ENCODE measurements at places on chromosomes 5 and 9.

- no peak for DNase-seq
These were observed 148.8 kb downstream of the GADD45G start for GRCh38 chr9:89753472-89754055.

- DNase-seq: no peak
These were observed 172.4 kb upstream of the PHYKPL start for GRCh38 chr5:178404987-178405386.

- peak; percentile 62 for DNase-seq
These were observed 368 bp upstream of the CCDC180 start for GRCh38 chr9:97307091-97307490.

- no peak for DNase-seq
These were observed 6.9 kb upstream of the RIC1 start for GRCh38 chr9:5622016-5622415.

GRCh38 chr5:31944684-31945445, 229.3 kb downstream of the GOLPH3 start:
- DNase-seq: no peak

- DNase-seq: peak; percentile 40
These were observed 2.7 kb upstream of the ANP32B start for GRCh38 chr9:97980479-97980803.

GRCh38 chr5:39017504-39017903, 56.7 kb downstream of the RICTOR start:
- no peak for DNase-seq

DNA sequence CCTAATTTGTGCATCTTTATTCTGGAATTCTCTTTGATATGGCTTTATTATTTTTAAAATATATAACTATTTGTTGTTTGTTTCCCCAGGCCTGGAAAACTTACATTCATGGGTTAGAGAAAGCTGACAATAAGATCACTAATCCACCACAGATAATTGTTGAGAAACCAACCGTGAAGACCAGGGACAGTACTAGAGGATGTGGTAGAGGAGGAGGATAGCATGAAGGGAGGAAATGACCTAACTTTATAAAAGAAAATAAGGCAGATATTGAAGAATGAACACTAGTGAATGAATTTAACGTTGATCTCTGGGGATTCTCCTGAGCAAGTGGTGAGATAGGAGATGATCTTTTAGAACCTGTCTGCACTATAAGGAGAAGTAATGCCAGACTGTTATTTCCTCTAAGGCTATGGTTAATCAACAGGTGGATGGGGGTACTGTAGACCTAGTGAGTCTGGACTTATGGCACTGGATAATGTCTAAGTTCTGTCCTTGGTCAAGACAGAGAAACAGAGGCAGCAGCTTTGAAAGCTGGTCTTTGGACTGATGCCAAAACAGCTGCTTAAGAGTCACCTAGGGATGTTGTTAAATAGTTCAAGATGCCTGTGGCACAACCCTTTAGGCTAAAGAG, 52.4 kb downstream of the NREP start:
- peak; percentile 16 for DNase-seq

- DNase-seq: no peak
These were observed 566.7 kb upstream of the KLF4 start for GRCh38 chr9:108056084-108056804.

- DNase-seq: no peak
These were observed 11.1 kb downstream of the KIAA1191 start for GRCh38 chr5:176350416-176350815.

- peak; percentile 49 for DNase-seq
These were observed at the start of gene ADGRV1 for GRCh38 chr5:90558344-90559192. Gene ADGRV1 (plus strand): TSS chr5:90558797. CDS start chr5:90558896, 99 bp downstream.

DNA sequence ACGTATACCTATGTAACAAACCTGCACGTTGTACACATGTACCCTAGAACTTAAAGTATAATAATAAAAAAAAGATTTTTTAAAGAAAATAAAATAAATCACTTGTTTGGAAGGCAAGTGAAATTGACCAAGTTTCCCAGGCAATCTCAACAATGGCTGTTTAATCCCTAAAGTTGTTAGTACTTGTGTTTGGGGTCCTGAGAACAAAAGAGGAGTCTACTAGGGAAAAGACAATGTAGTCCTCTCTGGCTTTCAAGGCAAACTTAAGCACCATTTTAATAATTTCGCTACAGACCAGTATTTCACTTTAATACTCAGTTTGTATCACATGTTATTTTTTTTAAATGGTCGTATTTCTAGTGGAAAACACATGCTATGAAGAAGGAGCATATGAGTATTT, 14.2 kb downstream of the CEMIP2 start:
- no peak for DNase-seq

- no peak for DNase-seq
These were observed 135.0 kb upstream of the SMIM23 start for GRCh38 chr5:171650597-171650996.

DNA sequence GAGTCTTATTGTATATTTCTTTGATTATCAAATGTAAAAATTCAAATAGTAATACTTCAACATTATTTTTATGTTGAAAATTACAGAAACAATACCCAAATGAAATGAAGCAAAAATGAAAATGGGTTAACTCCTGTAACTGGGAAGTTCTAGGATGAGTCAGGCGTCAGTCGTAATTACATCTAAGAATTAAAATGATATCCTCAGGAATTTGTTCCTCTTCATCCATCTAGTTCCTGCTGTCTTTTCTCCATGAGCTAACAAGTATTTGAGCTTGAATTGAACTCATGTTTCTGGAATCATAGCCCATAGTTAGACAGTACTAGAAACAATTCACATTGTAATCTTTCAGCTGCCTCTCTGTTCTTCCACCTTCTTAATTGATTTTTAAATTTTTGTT, 568.3 kb upstream of the TLE4 start:
- DNase-seq: no peak

GRCh38 chr5:144189800-144190429, 19.2 kb downstream of the KCTD16 start:
- peak; percentile 62 for DNase-seq

- DNase-seq: no peak
These were observed 18.3 kb upstream of the STOM start for GRCh38 chr9:121388140-121388905.

- DNase-seq: peak; percentile 76
These were observed 142.6 kb downstream of the PBX3 start for GRCh38 chr9:125889476-125890419.

GRCh38 chr5:78328585-78329173, 31.7 kb upstream of the SCAMP1 start:
- no peak for DNase-seq

DNA sequence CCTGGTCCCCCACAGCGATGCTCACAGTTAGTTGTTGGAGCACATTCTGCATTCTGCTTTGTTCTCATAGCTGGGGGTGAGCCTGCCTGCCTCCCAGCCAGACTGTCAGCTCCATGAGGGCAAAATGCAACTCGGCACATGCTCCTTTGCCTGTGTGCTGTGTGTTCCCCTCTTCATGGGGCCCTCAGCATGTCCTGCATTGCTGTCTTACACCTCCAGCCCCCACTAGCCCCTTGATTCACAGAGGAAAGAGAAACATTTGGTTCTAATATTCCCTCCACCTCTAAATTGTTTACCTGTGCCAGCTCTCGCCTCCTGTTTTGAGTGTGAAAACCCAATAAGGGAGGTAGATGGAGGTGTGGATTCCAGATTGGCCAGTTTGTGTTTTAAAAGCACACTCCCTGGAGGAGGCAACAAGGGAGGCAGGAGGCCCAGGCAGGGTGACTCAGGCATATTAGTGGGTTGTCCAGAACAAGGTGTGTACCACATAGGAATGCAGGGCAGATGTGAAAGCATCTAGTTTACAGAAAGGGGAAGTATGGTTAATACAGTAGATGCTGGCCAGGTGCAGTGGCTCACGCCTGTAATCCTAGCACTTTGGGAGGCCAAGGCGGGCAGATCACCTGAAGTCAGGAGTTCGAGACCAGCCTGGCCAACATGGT, 224.6 kb downstream of the AGTPBP1 start:
- DNase-seq: no peak

- DNase-seq: no peak
These were observed 93.6 kb downstream of the TLE4 start for GRCh38 chr9:79665369-79665768.

- DNase-seq: no peak
These were observed 286.6 kb upstream of the POU5F2 start for GRCh38 chr5:94028001-94028400.

- no peak for DNase-seq
These were observed 37.6 kb downstream of the NACC2 start for GRCh38 chr9:136057236-136058081.

DNA sequence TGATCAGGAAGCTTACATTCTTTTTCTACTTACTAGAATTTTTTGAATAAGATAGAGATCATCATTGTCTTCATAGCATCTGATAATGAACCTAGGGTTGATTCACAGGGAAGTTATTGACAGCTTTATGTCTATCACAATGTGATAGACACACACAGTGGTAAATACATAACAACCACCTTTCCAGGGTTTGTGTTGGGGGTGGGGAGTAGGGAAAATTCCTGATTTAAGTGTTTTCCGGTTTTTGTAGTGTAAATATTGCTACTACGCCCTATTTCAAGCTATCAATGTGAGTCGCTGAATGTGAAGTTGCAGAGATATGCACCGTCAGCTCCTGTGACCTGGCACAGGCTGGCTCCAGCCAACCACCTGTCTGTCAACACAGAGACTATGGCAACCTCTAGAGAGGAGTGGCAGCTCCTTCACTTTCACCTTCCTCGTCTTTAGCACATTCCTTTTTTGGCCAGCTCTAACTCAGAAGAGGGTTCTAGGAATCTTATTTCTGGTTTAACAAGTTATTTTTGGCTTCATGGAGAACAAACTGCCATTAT, 224.9 kb downstream of the MAT2B start:
- no peak for DNase-seq

DNA sequence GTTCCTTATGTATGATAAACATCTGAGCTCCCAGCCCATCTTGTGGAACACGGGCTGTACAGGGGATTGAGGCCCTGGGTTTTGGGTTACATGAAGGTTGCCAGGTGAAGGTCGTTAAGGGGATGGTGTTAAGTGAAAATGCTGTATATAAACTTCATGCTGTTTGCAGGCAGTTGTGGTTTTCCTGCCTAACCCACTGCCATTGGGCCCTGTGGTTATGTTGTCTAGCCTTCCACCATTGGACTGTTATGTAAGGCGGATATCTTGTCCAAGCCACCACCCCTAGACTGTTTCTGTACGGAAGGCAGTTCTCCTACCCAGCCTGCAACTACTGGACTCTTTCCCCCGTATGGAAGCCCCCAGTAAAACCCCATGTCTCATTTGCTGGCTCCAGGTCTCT, 246.1 kb downstream of the KIF4B start:
- peak; percentile 8 for DNase-seq

- DNase-seq: no peak
These were observed 40.0 kb upstream of the SLC44A1 start for GRCh38 chr9:105204416-105204815.

GRCh38 chr5:36982146-36982545, 105.6 kb downstream of the NIPBL start:
- no peak for DNase-seq

DNA sequence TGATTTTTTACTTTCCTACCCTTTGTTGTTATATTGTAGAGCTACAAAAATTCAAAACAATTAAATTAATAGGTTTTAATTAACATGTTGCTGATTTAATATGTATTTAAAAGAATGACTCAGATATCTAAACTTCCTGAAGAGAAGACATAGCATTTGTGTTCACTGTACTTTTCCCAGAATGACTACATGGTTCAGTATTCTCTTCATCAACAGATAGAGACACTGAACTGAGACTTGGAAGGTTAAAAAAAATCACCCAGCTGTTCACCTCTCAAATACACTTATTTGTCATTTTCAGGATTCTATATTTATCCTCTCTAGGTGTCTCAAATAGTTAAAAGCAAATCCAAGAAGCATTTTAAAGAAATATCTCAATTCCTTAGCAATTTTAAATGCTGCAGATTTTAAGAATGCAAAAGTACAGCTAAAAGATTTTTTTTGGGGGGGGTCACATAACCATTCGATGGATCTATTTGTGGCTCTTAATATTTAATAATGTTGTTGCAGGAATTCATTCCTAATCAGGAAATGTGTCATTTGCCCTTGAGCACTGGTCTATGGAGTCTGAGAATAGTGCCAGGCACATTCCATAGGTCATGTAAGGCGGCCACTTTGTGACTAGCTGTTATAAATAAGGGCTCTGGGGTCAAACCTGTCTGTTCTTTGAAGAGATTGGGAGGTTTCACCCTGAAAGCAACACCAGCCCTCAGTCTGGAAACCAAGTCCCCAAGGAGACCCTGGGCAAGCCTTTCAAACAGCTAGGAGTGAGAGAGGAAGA, 463.1 kb downstream of the NR2F1-AS1 start:
- DNase-seq: no peak

GRCh38 chr9:69190863-69191181, 16.7 kb downstream of the TJP2 start:
- no peak for DNase-seq

DNA sequence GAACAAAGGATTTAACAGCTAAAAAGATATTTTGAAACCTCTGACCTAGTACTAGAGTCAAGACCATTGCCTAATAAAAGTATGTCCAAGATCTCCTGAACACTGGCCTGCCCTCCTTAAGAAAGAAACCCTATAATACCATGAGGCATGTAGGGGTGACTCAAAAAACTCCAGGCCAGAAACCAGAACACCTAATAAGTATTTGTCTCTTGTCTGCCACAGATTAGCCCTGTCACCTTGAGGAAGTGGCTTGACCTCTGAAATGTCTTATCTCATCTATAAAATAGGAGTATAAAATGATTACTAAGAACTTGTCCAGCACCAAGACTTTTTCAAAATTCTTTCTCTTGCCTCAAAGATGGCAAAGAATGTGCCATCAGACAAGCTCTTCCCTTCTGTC, 125.5 kb upstream of the RASGRF2 start:
- DNase-seq: peak; percentile 10

GRCh38 chr9:36099718-36100117, 36.8 kb upstream of the GLIPR2 start:
- no peak for DNase-seq

DNA sequence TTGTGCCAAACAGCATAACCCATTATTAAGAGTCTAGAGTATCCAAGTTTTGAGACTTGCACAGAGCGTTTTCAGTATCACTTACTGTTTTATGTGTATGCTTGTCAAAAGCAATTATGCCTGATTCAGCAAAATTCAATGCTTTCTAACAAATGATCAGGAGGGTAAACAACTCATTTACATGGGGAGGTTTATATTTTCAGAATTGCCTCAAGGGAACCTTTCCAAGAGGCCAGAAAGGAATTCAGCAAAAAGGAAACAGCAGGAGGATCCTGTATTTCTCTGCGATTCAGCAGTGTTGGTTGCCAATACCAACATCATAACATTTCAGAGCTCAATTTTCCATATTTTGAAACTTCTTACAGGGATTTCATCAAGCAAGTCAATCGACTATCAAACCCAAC, 69.3 kb upstream of the DAB2 start:
- DNase-seq: no peak

GRCh38 chr5:1118231-1118698, 6.4 kb upstream of the SLC12A7 start:
- DNase-seq: peak; percentile 56

GRCh38 chr5:180142824-180143610, 66.0 kb downstream of the RASGEF1C start:
- DNase-seq: no peak

DNA sequence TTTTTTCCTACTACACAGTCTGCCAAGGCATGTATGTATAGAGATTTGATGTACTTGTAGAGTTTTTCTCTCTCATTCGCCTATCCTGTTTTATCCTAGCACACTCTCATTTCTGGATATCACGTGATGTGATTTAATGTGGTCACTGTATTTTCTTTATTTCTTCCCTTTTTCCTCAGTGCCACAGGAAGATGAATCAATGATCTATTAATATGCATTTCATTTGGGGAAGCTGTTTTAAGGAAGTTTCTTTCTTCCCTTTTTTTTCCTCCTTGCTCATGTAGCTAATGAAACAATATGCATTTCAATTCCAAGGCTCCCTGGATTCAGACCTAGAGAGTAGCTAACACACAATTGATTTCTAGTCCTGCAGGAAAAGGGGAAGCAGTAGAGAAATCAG, 506.3 kb upstream of the WWC1 start:
- peak; percentile 5 for DNase-seq

All from hematopoietic multipotent progenitor cell treated with erythropoietin and hydrocortisone succinate and interleukin-3 and kit ligand, for 4 days (in vitro differentiated cells).